H7 (cell line): ENCODE measurements at places on chromosomes 12 and 14.

GRCh38 chr12:83666690-83667089 is 980.0 kb downstream of the TMTC2 start:
- DNase-seq, result no peak

GRCh38 chr14:56862836-56863235 is 52.6 kb upstream of the OTX2 start:
- DNase-seq, result no peak

- DNase-seq, result no peak
These were observed 60.5 kb downstream of the ERGIC2 start for GRCh38 chr12:29320295-29321085.

GRCh38 chr12:66823857-66824570 is 145.1 kb upstream of the GRIP1 start:
- DNase-seq, result no peak

DNA sequence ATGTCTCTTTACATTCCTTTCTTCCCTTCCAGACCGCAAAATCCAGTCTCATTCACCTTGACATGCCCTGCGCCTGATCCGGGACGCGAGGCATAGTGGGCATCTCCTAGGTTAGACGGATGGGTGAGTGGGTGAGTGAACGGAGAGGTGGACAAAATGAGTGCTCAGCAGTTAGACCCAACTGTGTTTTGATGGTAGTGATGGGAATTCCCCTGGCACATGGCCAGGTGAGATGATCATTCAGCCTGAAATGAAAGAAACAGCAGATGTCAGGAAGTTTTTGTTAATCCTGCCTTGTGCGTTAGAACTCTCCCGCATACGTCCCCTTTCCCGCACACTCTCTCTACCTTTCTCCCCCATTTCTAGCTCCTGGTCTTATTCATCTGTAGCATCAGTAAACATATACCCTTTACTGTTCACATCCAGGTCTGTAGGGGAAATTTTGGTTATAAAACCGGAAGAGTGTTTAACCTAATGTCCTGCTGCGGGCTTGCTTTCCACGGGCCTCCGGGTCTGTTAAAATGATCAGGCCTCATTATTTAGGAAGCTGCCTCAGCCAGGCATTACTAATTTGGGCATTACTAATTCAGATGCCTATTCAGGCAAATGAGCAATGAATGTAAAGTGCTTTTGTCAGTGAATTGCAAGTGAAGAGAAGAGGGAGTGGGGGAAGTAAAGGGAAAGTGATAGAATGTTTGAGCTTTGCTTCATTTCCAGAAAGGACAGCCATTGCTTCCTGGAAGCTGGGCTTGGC is 172.8 kb downstream of the ETV6 start:
- DNase-seq, result no peak

GRCh38 chr12:2973566-2973965 is 14.4 kb downstream of the TEAD4 start:
- DNase-seq, result no peak

GRCh38 chr14:62301911-62302310 is 539.7 kb downstream of the SNAPC1 start:
- no peak for DNase-seq

DNA sequence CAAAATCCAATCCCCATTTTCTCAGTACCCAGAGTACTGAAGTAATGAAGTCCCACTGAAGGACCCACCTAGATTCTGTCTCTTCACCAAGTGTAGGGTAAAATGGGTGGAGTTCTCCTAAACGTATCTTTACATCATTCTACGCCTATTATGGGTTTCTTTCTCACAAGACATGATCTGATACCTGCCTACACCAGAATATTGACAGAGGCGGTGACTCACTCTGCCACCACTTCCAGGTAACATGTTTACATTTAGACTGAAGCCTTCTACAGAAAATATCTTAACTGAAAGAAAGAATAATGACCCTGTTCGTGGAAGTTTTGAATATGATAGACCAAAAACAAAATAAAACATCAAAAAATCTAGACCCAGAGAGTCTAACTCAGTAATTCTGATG is 89.8 kb downstream of the BTG1 start:
- no peak for DNase-seq

DNA sequence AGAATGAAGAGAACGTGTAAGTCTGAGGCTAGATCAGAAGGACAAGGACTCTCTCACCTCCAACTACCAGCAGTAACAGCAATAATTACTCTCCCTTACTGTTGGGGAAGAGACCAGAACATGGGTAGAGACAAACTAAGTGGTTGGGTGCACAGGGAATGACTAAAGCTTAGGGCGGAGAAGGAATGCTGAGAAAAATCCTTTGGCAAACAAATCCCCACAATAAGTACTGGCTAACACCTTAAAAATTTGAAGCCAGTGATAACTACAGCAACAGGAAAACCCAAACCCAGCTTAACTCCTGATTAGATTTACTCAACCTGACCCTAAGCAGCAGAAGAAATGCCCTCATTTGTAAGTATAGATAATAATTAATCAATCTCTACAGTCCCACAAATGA is 759.0 kb downstream of the AACS start:
- DNase-seq, result no peak

DNA sequence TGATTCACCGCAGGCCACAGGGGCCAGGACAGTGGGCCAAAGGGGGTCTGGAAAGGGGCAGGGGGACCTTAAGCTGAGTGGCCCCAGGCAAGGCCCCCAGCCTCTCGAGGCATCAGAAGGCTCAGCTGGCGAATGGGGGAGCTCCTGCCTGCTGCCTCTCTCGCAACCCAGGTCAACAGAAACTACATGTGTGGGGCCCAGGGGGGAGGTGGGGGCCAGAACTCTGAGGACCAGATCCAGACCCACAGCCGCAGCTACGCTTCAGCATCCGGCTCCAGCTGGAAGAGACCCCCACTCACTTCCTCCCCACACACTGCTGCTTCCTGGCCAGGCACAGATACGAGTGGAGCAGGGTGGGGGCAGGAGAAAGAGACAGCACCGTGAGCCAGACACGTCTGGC is 46.5 kb downstream of the NCOR2 start:
- no peak for DNase-seq

GRCh38 chr12:82279536-82280058 is 78.6 kb downstream of the CCDC59 start:
- no peak for DNase-seq

DNA sequence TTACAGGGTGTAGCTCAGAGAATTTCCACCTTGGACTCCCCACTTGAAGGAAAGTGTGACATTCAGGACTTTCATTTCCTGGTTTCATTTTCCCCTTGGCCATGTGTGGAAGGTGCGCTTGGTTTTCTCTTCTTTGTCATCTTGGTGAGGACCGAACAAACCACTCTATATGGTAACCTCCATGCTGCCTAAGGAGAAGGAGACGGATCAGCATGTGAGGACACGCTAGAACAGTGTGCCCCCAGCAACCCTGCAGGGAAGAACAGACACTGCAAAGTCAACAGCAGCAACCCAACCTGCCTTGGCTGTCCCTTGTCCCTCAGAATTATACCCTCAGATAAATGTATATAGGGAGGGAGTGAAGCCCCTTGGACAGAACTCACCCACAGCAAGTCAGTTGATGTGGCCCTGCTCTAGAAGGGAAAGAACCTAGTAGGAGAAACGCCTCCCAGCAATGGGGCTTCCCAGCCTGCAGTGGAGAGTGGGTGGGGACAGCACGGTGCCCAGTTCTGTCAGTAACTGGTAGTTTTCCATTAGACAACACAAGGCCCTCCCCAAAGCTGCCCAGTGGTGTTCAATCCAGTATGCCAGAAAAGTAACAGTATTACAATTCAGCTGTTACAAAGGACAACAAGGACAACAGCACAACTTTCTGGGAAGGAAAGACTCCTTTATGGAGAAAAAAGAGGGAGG is 18.9 kb upstream of the COCH start:
- no peak for DNase-seq

DNA sequence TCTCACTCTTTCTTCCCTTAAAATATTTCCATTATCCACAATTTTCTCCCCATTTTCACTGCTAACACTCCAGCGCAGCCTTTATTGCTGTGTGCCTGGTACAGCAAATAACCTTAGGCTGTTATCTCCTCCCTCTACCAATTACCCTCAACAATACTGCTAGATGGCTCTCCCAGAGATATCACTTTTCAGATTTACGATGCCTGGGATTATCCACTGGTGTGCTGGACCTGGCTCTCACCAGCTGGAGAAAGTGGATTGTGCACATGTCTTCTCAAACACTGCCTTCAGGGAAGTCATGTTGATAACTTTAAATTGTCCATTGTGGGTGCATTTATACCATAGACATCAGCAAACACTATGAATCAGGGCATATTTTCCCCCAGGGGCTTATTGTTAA is 101.9 kb upstream of the ADAMTS20 start:
- DNase-seq, result no peak

- no peak for DNase-seq
These were observed 120.5 kb downstream of the SLC25A47 start for GRCh38 chr14:100443603-100444002.

DNA sequence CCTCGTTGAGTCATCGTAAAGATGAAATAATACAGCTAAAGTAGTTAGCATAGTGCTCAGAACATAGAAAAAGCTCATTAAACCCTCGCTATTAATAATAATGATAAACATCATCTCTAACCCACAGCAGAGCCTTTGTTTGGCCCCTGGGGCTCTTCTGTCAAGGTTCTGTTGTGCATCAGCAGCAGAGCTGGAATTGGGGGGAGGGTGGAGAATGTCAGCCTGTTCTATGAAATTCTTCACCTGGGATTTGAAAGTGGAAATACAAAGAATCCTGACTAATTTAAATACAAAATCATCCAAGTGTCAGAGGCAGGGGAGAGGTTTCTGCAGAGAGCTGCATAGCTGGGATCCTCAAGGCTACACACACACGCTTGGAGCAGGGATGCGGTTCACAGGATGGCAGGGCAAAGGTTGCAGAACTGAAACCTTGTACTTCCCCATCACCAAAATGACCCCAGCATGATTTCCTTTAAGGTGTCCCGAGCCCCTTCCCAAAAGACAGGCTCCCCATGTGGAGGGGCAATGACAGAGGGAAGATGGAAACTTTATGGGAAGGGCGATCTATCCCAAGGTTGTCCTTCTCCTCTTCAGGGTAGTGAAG is 71.8 kb downstream of the DAD1 start:
- DNase-seq, result no peak

- no peak for DNase-seq
These were observed 541.8 kb upstream of the FBXO33 start for GRCh38 chr14:39974036-39974435.

DNA sequence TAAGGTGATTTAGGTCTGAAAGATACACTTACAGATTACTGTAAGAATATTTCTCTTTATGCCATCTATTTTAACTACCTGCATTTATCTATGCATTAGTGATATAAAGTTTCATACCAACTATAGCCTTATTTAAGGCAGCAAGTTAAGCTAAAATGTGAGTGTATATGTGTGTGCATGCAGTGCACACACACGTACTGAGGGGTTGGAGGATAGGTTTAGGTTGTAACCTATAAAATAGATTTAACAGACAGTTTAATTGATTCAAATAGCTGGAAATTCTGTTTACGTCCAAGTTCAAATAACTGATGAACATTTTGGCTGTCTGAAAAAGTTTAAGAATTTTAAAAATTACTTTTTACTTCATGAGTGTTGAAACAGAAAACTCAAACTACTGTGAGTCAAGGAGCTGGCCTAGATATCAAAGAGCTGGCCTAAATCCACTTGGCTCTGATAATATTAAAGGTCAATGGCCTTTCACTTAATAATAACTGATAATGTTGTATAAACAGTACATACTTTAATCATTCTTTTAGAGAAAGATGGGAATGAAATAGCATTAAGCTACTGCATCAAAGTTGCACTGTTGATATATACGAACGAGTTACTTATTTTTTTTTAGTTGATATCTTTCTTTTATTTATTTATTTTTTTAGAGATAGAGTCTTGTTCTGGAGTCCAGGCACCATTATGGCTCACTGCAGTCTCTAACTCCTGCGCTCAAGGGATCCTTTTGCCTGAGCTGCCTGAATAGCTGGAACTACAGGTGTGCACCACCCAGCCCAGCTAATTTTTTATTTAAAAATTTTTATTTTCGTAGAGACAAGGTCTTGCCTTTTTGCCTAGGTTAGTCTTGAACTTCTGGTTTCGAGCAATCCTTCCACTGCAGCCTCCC is 13.8 kb upstream of the KCNJ8 start:
- DNase-seq, result no peak

GRCh38 chr14:23378612-23379220 is 1.9 kb downstream of the CMTM5 start:
- DNase-seq, result no peak

- peak; percentile 95 for DNase-seq
These were observed at the start of gene SGPP1 for GRCh38 chr14:63727736-63728728. TSS of gene SGPP1 (minus strand) at chr14:63728065. CDS start at chr14:63727944, 121 bp downstream.

GRCh38 chr12:6205144-6205539 is 4.9 kb downstream of the CD9 start:
- DNase-seq, result peak; percentile 81

- DNase-seq, result no peak
These were observed 15.2 kb downstream of the PDE6H start for GRCh38 chr12:14988035-14988434.

DNA sequence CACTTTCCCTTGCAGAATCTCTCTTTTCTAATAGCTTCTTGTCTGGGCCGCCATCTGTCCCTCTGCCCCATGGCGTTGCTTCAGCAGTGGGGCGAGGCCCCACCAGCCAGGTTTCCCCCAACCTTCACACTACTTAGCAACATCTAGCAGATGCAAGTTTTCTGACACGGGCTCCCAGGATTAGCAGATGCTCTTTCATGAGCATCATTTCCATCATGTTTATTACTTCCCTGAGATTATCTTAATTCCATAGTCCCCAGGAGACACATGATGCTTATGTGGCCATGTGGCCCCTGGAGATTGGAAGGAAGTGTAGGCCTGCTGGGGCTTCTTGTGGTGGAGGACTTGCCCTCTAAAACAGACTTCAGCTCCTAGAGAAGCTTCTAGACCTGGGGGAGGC is 102.0 kb upstream of the MYL2 start:
- DNase-seq, result no peak

- DNase-seq, result no peak
These were observed 124.5 kb downstream of the ESRRB start for GRCh38 chr14:76500480-76500879.

- DNase-seq, result no peak
These were observed 108.5 kb downstream of the DACT1 start for GRCh38 chr14:58746261-58746660.

DNA sequence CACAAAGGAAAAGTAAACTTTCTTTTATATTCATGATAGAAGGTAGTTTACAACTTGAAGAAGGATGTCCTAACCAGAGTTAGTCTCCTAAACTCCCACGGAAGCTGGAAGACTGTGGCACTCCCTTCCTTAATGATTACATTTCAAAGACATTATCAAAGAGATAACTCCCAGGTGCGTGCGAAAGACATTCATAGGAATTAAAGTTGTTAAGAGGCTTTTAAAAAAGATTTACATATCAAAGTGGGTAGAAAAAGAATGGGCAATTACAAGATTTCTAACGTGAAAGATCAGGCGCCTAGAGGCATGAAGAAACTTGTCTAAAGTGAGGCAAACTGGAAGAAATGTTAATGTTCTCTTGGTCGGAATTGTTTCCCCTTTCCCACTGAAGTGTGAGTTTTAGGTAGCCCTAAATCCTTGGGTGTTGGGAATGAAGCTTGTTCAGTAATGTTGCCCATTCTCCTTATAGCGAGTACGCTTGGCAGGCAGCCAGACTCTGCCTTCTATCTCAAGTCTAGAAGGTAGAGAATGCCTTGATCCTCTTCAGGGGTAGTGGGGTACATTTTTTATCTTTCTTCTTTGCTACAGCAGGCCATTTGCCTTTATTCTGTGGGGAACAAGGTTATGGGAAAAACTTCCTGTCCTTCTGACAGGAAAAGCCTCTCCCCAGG is 642.0 kb downstream of the SLC6A15 start:
- DNase-seq, result no peak
